Small intestine (tissue), 16 donors: ENCODE measurements at places on chromosomes 6 and 20. TPM values are rescaled to one million over a fixed set of nuclear protein-coding genes. Genes with fewer than 3 reads are reported as not detected.

Gene LY6G6C
- not detected for polyA plus RNA-seq

Gene APOM
- polyA plus RNA-seq: 8.9 TPM

DNA sequence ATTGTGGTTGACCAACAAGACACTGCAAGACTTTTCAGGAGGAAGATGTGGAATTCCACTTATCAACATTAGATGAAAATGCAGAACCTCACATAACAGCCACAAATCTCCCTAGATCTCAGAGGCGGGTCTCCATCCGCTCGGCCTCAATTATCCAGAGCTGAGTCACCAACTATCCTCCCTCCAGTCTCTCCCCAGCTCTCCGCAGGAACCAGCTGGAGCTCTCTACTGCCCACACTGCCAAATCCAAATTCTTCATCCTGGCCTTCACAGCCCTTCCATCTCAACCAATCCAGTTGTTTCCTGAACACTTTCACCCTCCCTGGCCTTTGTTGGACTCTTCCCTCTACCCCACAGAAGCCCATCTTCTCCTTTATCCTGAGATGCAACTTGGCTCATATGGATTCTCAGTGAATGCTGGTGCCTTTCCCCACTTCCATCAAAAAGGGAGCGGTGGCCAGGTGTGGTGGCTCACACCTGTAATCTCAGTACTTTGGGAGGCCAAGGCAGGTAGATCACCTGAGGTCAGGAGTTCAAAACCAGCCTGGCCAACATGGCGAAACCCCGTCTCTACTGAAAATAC lies 3.5 kb upstream of the TGIF2 start:
- no peak for DNase-seq

DNA sequence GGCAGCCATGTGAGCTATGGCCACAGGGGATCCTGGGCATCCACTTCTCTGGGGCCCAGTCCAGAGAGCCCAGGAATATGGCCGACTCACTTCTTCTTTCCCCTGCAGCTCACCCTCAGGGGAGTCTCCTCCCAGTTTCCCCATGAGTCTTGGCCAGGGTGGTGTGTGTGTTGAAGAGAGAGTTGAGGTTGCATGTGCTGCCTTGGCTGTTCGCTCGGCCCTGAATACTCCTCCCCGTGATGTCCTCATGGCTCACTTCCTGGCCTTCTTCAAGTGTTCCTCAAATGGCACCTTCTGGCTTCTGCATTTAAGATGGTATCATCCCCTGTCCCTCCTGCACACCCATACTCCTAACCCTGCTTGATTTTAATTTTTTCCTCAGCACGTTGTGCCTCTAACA lies 3.2 kb upstream of the TREML1 start:
- no peak for DNase-seq

- DNase-seq: no peak
These were observed 313.6 kb upstream of the SULF2 start for GRCh38 chr20:48098866-48099265.
